Activated T-helper 1 cell treated with Interleukin-2 at 50 U/mL for 16 hours (primary cell): ENCODE measurements at places on chromosomes 6 and 20.

DNA sequence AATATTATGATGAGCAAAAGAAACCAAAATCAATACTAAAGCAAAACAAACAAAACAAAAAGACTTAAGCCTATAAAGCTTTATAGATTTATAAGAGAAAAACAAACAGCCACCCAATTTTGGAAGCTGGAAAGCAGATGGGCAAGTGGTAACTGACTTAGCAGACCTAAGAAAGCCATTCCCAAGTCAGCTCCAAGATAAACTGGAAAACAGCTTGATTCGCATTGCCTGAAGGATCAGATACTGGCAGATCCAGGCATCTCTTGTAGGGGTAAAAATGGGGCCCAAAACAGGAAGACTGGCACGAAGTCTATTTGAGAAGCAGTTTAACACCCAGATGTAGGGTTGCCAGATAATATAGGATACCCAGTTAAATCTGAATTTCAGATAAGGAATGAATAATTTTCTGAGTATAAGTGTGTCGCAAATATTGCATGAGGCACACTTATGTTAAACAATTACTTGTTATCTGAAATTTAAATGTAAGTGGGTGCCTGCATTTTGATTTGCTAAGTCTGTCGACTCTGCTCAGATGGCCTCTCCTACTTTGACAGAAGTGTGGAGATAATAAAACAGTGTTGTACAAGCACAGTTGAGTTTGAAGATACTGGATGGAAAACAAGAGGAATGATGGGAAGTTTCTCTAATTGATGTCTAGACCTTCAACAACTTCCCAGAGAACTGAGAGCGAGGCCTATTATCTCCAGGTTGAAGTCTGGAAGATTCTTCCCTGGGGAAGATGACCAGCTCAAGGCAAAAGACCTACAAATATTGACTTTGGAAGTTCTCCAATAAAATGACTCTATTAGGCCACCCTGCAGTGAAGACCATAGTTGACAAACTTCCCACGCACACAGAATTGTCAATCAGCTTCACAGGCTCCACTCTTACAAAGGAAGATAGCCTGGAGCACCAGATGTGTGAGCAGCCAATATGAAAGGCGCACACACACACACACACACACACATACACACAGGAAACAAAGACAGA, 113.4 kb downstream of the FAM50B start:
- DNase-seq, result no peak

GRCh38 chr20:10475225-10475624, 40.1 kb downstream of the SLX4IP start:
- no peak for DNase-seq

- no peak for DNase-seq
Observed at GRCh38 chr20:54133434-54134427, 40.1 kb downstream of the CYP24A1 start.

- DNase-seq, result no peak
Observed at GRCh38 chr6:8888468-8888867, 453.1 kb upstream of the SLC35B3 start.

DNA sequence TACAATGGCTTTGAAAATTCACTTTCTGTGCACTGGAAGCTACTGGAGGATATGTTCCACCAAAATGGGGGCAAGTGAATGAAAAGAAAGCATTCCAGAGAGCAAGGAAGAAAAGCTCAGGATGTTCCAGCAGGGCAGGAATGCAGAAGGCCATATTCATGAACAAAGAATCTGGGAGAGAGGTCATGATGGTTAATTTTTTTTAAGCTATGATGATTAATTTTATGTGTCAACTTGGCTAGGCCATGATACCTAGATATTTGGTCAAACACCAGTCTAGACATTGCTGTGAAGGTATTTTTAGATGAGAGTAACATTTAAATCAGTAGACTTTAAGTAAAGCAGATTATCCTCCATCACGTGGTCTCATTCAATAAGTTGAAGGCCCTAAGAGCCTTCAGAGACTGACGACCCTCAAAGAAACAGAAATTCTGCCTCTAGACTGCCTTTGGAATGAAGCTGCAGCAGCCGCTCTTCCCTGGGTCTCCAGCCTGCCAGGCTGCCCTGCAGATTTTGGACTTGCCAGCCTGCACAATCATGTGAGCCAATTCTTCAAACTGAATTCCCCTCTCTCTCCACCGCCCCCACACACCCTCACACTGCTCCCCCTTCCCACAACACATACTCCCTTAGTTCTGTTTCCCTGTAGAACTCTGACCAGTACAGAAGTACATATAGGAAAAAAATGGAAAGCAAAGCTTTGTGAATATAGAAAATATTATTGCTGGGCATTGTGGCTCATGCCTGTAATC, 20.1 kb upstream of the GCM1 start:
- DNase-seq, result no peak

GRCh38 chr6:37429352-37429750, 3.7 kb upstream of the CMTR1 start:
- no peak for DNase-seq

DNA sequence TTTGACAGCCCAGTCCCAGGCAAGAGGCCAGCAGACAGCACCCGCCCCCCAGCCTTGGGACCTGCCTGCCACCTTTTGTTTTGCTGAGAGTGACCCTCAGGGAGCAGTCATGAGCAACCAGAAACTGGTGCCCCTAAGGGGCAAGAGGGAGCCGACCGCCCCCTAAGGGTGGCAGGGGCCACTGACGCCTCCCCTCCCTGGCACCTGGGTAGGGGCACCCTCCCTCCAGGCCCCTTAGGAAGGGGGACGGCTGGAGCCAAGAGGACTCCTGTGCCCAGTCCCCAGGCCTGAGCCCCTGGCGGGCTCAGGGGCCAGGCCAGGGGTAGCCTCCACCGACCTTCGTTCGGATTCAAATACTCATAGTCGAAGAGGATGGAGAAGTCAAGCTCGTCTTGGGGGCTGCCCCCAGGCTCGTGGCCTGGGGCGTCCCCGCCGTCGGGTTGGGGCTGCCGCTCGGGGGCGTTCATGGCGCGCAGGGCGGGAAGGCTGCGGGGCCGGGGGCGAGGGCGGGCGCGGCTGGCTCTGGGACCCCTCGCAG, 417 bp downstream of the NFATC2 start:
- no peak for DNase-seq

DNA sequence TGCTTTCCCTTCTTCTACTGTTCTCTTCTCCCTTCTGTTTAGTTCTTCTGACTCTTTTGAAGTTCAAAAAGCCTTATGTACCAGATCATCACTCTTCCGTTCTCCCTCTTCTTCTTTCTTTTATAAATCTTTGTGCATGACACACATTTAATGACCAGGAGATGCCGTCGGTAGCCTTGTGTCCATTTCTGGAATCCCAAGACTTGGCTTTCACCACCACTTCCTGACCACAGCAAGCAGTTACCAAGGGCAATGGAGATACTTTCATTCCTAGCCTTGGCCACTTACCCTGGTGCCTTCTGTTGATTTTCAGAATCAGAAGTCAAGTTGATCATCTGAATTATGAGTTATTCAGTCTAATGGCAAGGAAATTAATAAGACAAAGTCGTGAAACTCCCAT, 268.5 kb upstream of the QKI start:
- DNase-seq, result no peak
